ENCODE measurements at places on chromosomes 16 and 17. TPM values are rescaled to one million over a fixed set of nuclear protein-coding genes. Genes with fewer than 3 reads are reported as not detected.

SDR42E2 gene
- total RNA-seq, result not detected

GNAO1 gene
- 0.12 TPM for total RNA-seq

ADAD2 gene
- total RNA-seq, result not detected

SREBF1 gene
- 202 TPM for total RNA-seq

FBXL16 gene
- under 0.01 TPM for total RNA-seq

SPAG5 gene
- total RNA-seq, result 5.4 TPM

CDRT15L2 gene
- total RNA-seq, result not detected

CDC27 gene
- 97.0 TPM for total RNA-seq

KRTAP4-4 gene
- total RNA-seq, result not detected

LPCAT2 gene
- 29.1 TPM for total RNA-seq

MMP25 gene
- total RNA-seq, result 0.12 TPM

HSDL1 gene
- total RNA-seq, result 13.6 TPM

TPSG1 gene
- not detected for total RNA-seq

HOXB3 gene
- 13.0 TPM for total RNA-seq

ACSF3 gene
- 25.3 TPM for total RNA-seq

LITAFD gene
- total RNA-seq, result not detected

NDRG4 gene
- 7.7 TPM for total RNA-seq

ACSM2A gene
- total RNA-seq, result not detected

CHTF18 gene
- total RNA-seq, result 3.7 TPM

ARHGDIG gene
- total RNA-seq, result not detected

BAHCC1 gene
- total RNA-seq, result 16.3 TPM

DYNLRB2 gene
- not detected for total RNA-seq

CACNG3 gene
- total RNA-seq, result not detected

ZNF750 gene
- not detected for total RNA-seq

CLDN7 gene
- total RNA-seq, result 0.24 TPM

PRCD gene
- 1.1 TPM for total RNA-seq

OR2C1 gene
- 0.16 TPM for total RNA-seq

DPEP2 gene
- total RNA-seq, result not detected

PIK3R5 gene
- not detected for total RNA-seq

ARHGAP44 gene
- 1.6 TPM for total RNA-seq

MPO gene
- total RNA-seq, result not detected

PRDM7 gene
- not detected for total RNA-seq

DUS2 gene
- total RNA-seq, result 15.7 TPM

HOXB7 gene
- total RNA-seq, result 1.6 TPM

NGFR gene
- total RNA-seq, result 0.12 TPM

KRTAP2-1 gene
- total RNA-seq, result not detected

CCL4L2 gene
- total RNA-seq, result not detected

ABHD15 gene
- 9.6 TPM for total RNA-seq

FZD2 gene
- total RNA-seq, result 70.3 TPM

TMEM114 gene
- total RNA-seq, result 0.24 TPM

YPEL3 gene
- total RNA-seq, result 26.2 TPM

PLD6 gene
- 5.0 TPM for total RNA-seq

CHRNE gene
- total RNA-seq, result 5.8 TPM

TBX6 gene
- total RNA-seq, result 0.32 TPM

IGSF6 gene
- not detected for total RNA-seq

GRIN2A gene
- not detected for total RNA-seq

CIBAR2 gene
- not detected for total RNA-seq

MMP15 gene
- total RNA-seq, result 3.6 TPM

PDILT gene
- total RNA-seq, result not detected

Measured in hair follicle dermal papilla cell (primary cell).